Activated CD8-positive, alpha-beta T cell treated with anti-CD3 and anti-CD28 coated beads, Interleukin-2, amount 10 ng/mL, durations not matched to agents 7 days and 5 days (primary cell): ENCODE measurements at places on chromosomes 4 and X. TPM values are rescaled to one million over a fixed set of nuclear protein-coding genes. Genes with fewer than 3 reads are reported as not detected.
A peak's percentile ranks its signal among the peaks of the same experiment; 100 is the strongest.

The LAMTOR3 gene
- total RNA-seq = 28.8 TPM

The MXRA5 gene
- total RNA-seq = not detected

The HSFX4 gene
- total RNA-seq = not detected

The TMPRSS11B gene
- total RNA-seq = not detected

The ZIC3 gene
- total RNA-seq = not detected

The TCP11X1 gene
- total RNA-seq = not detected

The PNMA5 gene
- not detected for total RNA-seq

The SRPX gene
- total RNA-seq = 1.5 TPM

The HTN1 gene
- total RNA-seq = not detected

The ADGRG4 gene
- total RNA-seq = not detected

The NRK gene
- total RNA-seq = not detected

GRCh38 chr4:22323691-22324090 lies 192.2 kb downstream of the ADGRA3 start:
- DNase-seq = no peak

GRCh38 chr4:4860600-4861389 lies 1.3 kb downstream of the MSX1 start:
- no peak for DNase-seq

GRCh38 chr4:177419434-177419833 lies 22.8 kb downstream of the AGA start:
- DNase-seq = no peak

DNA sequence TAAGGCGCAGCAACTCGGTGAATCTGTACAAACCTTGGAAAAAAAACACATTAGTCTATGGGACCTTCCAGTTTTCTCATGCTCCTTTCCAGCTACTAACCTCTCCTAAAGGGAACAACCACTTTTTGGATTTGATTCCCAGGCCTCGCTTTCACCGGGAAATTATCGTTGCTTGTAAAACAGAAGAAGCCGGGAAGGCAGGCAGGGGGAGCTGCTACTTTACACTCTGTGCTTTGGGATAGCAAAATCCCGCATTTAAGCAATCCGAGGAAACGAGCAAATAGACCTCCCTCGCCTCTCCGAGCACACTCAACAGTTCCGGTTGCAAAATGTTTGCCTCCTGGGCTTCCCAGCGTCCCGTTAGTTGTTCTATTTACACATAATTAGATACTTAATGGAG lies 1.2 kb downstream of the CD38 start:
- peak; percentile 37 for DNase-seq

- DNase-seq = no peak
Observed at GRCh38 chrX:68832101-68832416, 3.2 kb downstream of the EFNB1 start.

DNA sequence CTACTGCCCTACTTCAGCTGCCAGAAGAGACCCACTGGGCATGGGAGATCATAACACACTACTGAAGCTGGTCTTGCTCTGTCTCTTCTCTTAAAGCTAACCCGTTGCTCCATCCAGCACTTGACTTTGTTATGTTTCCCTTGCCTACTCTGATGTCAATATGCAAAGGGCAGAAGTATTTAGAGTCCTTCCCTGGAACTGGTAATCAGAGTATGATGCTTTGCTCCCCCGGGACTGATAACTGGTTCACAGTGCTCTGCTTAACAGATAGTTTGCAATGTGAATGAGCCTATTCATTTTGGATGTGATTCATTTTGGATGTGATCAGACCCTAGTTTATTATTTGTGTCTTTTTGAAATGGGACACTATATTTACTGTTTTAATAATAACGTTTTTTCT lies 12.3 kb upstream of the UCP1 start:
- DNase-seq = no peak

- no peak for DNase-seq
Observed at GRCh38 chr4:26942871-26943270, 82.2 kb downstream of the STIM2 start.

DNA sequence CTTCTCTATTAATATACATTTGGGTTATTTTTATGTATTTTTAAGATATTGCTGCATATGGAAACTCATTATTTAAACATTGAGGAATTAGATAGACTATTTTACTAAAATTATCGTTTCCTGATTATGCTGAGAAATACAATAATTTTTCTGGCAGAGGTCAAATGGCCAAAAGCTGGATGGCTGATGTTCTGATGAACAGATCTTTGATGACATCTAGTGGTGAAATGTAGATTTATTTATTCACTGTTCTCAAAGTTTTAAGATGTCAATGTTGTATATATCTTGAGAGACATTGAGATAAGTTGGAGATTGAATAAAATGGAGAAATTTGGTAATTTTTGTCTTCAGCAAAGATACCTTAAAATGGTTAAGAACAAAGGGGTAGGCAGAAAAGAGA lies 96.2 kb downstream of the UGT8 start:
- DNase-seq = no peak

GRCh38 chrX:9642270-9642995 lies 123.2 kb downstream of the GPR143 start:
- DNase-seq = peak; percentile 26

DNA sequence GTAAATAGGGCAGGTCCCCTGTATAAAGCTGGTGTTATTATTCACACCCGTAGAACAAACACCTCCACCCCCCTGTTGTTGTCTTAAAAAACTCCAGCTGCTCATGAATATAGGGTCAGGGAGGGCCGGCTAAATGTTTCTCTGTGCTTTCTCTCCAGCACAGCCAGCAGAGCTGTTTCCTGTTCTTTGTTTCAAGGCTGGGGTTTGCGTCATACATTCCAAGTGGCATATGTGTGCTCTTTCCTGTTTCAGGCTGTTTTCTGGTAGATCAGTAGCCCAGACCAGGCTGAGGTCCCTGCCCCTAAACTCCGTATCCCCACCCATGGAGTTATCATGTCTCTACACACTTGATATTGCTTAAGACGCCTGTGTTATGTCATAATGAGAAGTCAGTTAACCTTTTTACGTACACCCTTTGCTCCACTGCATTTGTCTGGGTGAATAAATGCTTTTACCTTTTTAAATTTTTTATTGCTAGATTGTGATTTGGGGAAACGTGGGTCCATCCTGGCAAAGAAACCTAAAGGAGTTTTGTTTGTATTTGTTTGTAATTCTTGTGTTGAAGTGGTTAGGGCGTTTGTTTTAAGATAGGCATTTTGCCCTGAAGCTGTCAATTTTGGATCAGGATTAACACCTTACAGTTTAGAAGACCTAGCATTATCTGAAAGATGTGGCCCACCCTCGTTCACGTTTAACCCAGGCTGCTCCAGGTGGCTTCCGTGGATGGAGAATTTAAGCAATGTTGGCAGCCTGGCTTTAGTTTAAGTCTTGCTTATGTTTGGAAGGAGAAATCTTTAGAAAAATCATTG lies 3.3 kb downstream of the KLF3 start:
- DNase-seq = peak; percentile 66

DNA sequence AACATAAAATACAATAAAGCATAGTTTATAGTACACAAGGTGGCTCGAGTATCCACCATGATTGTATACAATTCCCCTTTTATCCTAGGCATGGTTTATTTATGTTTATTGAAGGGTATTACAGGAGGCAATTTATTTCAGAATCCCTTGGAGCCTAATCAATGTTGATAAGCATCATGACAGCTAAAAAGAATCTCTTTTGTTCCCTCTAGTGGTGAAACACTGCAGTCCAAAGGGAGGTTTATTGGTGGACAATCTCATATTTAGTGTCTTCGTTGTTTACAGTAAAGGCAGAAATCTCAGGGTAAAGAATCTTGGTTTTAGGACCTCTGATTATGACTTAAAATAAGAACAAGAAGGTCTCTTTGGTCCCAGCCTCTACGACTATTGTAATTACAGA lies 1712.5 kb downstream of the C4orf33 start:
- DNase-seq = no peak

GRCh38 chr4:171390626-171391025 lies 422.6 kb upstream of the GALNTL6 start:
- no peak for DNase-seq

GRCh38 chrX:11786862-11787261 lies 28.8 kb downstream of the MSL3 start:
- DNase-seq = no peak

DNA sequence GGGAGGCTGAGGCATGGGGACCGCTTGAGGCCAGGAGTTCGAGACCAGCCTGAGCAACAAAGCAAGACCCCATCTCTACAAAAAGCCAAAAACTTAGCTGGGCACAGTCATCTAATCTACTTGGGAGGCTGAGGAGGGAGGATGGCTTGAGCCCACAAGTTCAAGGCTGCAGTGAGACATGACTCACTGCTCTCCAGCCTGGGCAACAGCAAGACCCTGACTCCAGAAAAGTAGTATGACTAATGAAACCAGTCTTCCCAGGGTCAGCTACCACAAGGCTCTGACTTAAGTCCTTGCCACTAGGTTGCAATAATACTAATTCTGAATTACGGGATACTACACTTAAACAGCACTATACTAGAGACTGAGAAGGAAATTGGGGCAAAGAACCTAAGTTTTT lies 33.1 kb downstream of the ERVMER34-1 start:
- DNase-seq = no peak

DNA sequence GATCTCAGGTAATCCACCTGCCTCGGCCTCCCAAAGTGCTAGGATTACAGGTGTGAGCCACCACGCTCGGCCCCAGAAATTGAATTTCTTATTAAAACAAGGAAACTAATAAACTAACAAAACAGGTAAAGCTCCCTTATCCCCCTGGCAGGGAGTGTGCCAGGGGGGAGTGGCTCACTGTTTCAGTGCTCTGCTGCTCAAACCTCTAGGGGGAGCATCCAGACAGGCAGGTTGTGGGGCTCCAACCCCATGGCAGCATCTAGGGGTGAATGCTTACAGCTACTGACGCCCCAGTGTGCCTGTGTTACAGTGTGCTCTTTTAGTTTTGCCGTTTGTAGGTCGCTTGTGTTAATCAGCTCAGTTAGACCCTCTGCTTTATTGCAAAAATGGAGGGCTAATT lies 605.0 kb downstream of the GABRG1 start:
- no peak for DNase-seq

DNA sequence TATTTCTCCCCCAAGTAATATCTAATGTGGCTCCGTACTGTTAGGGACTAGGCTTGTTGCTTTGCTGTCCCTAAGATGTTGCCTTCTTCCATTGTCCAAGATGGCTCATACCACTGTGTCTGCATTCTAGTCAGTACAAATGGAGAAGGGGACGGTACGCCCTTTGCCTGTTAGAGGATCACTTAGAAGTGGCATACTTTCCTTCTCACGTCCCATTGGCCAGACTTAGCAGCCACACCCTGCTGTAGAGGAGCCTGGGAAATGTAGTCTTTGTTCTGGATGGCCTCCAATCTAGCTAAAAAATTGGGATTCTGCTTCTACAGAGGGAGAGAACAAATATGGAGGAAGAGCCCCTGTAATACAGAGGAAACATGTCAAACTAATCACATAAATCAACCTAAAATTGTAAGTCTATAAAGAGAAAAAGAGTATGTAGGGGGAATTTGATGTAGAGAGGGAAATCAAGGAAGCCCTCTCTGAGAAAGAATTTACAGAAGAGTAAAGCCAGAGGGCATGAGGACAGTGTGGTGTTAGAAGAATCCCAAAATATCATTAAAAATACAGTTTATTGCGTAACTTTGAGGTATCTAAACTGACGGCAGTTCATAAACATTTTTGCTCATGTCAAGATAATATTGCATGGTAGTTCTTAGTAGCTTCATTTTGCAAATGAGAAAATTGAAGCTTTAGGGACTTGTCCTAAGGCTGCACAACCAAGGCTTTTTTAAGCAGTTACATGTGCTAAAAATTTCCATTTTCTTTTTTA lies 15.1 kb downstream of the PRIMPOL start:
- DNase-seq = no peak

DNA sequence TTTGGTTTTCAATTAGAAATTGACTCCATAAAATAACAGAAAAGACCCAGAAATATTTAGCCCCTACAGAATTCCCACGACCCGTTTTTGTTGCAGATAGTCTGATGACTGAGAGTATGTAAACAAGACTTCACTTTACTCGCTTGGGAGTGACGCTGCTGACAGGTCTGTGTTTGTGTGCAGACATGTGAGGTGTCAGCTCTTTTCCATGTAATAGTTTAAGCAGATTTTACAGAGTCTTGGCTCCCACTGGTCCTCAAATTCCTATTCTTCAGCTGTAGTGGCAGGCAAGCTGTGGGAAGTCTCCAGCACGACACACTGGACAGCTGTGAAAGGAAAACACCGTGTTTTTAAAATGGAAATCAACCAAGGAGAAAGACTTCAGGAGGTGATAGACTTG lies 455.7 kb downstream of the GABRG1 start:
- no peak for DNase-seq

GRCh38 chr4:75385106-75385505 lies 129.1 kb downstream of the RCHY1 start:
- no peak for DNase-seq

DNA sequence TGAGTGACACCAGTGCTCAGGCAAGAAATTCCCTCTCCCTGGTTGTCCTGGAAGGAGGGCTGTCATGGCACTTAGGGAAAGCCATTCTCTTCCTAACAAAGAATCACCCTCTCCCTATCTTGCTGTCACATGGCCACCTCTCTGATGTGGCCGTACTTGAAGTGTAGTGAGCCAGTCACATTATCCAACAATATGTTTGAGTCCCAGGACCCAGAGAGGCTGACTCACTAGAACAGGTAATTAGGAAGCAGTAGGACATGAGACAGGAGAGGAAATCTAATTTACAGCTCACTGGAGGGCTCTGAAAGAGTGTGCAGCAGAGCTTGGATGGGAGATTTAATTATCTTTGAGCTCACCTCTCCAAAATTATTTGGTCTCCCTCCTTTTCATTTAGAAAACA lies 299.1 kb downstream of the ARHGAP24 start:
- DNase-seq = no peak

- DNase-seq = no peak
Observed at GRCh38 chr4:83149865-83150652, 35.5 kb upstream of the PLAC8 start.
